ENCODE measurements at places on chromosomes 6 and 20.

DNA sequence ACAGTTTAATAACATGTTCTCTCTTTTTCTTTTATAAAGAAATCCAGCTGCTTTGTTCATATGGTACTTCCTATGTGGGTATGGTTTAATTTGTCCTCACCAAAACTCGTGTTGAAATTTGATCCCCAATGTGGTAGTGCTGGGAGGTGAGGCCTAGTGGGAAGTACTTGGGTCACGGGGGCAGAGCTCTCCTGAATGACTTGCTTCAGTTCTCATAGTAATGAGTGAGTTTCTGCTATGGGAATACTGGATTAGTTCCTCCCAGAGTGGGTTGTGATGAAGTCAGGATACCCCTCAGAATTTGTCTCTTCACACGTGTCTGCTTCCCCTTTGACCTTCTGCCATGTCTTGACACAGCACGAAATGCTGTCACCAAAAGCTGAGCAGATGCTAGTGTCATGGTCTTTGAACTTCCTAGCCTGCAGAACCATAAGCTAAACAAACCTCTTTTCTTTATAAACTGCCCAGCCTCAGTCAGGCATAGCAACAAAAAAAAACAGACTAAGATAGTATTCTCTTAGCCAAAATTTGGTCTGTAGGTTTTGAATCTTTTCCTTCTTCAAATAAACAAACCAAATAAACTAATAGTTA is 87.8 kb upstream of the HS3ST5 start:
- no peak for DNase-seq

DNA sequence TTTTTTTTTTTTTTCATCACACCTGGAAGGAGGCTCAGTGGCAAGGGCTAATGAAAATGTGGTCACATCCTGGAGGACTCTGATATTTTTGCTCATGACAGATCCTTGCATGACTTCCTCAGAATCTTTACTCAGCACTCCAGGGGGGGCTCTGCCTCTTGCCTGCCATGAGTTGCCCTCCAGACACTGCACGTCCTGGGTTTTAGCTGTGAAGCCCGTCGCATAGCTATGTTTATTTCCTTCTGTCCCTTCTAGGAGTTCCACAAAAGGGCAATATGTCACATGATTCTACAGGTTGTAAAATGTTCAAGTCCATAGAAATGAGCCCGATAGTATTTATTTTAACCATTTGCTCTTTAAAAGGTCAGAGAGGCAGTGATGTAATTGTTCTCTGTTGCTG is 18.2 kb downstream of the MAS1 start:
- DNase-seq = no peak

GRCh38 chr6:79466207-79466834 is 70.9 kb downstream of the LCA5 start:
- peak; percentile 28 for DNase-seq

GRCh38 chr6:47672816-47673215 is 25.6 kb upstream of the ADGRF4 start:
- no peak for DNase-seq

DNA sequence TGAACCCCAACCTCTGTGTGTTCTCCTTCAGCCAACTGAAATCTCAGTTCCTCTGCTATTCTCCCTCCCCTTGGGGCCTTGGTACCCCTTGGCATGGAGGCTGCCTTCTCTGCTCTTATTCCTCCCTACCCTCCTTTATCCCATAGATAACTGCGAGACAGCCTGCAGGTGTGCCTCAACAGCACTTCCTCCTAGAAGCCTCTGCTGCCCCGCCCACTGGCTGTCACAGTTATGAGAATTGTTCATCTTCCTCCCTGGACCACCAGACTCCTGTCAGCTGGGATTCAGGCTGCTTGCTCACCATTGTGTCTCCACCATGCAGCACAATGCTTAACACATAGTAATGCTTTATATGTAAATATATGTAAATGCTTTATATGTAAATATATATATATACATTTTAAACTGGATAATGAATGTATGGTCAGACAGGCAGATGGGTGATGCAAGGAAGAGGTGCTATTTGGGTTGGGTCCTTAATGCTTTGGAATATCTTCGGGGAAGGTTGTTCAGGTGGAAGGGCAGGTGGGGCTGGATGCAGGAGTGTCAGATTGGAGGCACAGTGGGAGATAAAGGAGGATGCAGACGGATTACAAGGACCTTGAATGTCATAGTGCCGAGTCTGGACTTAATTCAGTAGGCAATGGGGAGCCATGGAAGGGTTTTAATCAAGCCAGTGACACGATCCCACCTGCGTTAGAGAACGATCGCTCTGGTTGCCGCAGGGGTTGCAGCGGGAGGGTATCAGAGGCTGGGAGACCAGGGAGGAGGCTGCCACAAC is 4.9 kb downstream of the CDH22 start:
- no peak for DNase-seq

DNA sequence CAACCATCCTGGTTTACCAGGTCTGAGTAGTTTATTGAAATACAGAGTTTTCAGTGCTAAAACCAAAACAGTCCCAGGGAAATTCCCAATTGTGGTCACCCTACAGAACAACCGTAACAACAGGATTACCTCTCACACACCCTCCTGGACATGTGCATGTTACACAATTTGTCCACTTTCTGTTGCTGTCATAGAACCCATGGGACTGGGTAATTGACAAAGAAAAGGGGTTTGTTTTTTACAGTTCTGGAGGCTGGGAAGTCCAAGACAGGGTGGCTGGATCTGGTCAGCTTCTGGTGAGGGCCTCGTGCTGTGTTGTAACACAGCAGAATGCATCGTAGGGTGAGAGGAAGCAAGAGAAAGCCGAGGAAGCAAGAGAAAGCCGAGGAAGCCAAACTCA is 9.1 kb upstream of the ADA start:
- DNase-seq = no peak

- DNase-seq = no peak
These were observed 7.2 kb downstream of the TGM2 start for GRCh38 chr20:38157635-38158495.

DNA sequence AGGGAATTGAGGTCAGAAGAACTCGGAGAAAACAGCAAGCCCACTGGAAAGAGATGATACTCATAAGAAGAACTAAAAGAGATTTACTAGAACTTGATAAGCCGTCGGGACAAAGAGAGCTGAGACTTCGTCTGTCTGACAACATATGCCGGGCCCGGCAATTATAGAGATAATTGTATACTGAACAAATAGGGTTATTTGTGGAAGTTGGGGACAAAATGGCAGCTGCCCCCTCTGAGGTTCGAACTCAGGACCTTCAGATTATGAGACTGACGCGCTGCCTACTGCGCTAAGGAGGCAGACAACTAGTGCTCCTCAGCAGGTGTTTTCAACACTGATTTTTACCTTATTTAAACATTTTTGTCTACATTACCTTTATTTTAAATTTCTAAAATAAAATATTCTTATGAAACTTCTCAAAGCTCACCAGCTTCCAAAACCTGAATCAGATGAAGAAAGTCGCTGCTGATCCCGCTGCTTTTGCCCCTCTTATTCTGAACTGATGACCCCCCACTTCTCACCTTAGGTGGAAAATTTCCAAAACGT is 29.3 kb upstream of the TRIM27 start:
- DNase-seq = peak; percentile 38

DNA sequence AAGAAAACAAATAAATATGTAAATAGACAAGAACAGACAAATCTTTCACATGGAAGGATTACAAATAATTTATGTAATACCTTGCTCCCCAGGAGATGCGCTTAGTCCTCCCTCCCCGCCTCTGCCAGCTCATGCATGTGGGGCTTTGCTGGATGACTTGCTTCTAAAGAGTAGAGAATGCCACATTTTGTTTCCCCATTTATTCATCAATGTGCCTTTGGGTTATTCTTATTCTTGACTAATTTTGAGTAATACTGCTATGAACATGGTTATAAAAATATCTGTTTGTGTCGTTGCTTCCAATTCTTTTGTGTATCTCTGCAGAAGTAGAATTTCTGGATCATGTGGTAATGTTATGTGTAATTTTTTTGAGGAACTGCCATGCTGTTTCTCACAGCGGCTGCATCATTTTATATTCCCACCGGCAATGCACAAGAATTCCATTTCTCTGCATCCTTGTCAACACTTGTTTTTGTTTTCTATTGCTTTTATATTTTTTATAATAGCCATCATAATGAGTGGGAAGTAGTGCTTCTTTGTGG is 23.8 kb upstream of the DUSP22 start:
- DNase-seq = no peak

DNA sequence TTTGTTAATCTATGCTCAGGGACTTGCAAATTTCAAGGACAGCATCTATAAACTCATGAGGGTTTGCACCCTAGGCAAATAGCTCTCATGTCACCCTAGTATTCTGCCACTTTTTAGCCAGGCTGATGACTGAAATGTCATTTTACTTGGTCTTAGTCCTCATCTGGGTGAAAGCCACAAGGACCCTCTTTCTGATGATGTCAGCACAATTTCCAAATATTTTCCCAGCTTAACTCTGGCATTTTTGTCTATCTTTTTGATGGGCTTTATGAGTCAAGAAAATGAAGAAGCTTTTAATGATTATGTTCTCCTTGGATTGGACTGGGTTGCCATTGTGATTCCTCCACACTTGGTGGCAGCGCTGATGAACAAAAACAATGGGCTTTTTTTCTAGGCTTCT is 420.1 kb upstream of the BTBD3 start:
- DNase-seq = no peak

DNA sequence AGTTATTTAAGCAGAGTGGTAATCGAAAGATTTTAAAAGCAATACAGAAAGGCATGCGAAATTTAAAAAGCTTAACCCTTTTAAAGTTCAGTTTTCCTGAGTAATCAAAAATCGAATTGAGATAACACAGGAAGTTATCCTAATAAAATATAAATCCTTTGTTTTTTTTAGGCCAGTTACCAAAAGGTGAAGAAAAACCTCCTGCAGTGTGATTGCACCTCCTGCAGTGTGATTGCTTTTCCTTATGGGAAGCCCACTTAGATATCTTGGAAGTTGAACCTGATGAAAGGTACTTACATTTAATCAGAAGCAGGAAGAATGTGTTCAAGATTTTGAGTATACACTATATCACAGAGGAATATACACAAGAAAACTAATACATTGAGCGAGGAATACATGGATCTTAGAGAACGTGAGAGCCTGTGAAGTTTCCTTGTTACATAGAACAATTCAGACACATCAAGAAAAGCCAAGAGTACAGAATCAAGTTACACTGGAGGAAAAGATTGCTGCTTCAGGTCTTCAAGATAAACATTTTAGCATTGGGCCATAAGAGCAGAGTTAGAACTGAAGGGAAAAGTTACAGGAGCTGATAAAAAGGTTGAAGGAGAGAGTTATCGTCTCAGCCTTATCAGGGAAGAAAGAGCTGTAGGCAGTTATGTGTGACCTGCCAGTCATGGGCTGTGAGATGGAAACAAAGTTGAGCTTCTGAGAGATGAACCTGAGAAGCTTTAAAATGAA is 7.7 kb upstream of the TMEM181 start:
- no peak for DNase-seq

- no peak for DNase-seq
These were observed 100.0 kb downstream of the RAMACL start for GRCh38 chr6:166486536-166486880.

DNA sequence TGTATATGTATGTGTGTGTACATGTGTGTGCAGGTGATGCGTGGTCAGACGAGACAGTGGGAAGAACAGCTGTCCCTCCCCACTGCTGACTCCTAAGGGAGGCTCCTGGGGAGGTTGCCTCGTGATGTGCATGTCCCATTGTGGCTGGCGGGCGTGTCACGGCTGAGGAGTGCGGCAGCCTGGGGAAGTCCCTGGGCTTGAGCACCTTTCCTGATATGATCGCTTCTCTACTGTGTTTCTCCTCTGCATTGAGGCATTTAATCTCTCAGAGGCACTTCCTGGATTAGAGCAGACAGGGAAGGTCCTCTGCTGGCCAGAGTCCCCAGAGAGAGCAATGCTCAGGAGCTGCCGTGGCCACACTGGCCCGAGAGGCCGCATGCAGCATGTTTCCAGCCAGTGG is 11.4 kb downstream of the NPBWR2 start:
- no peak for DNase-seq

DNA sequence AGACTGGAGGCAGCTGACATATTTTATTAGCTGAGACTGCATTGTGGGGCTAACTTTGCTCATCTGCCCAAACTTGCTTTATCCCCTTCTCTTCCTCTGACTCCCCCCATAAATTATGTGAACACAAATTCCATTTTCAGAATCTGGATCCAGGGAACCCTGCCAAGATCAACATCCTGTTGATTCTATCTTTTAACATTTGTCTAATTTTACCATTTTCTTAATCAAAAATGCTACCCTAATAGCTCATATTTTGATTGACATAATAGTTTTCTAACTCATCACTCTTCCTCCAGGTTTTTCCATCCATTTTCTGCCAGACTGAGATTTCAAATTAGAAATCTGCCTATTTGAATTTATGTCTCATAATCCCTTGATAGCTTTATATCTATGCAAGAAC is 184.7 kb upstream of the PRSS16 start:
- DNase-seq = no peak

DNA sequence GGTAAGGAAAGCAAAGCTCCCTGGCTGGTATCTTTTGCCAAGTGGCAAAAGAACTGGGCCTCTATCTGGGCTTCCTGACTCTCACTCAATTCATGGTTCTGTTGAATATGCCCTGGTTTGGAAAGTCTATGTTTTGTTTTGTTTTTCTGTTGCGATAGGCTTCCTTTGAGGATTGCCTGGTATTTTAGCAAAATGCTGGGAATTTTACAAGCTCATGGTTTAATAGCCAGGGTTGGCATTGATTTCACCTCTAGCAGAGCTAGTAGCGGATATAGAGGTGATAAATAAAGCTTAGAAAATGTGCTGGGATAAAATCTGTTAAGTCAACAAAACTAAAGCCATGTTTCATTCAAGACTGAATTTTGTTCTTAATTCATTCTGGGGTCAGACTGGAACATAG is 109.9 kb downstream of the RNF144B start:
- DNase-seq = no peak

DNA sequence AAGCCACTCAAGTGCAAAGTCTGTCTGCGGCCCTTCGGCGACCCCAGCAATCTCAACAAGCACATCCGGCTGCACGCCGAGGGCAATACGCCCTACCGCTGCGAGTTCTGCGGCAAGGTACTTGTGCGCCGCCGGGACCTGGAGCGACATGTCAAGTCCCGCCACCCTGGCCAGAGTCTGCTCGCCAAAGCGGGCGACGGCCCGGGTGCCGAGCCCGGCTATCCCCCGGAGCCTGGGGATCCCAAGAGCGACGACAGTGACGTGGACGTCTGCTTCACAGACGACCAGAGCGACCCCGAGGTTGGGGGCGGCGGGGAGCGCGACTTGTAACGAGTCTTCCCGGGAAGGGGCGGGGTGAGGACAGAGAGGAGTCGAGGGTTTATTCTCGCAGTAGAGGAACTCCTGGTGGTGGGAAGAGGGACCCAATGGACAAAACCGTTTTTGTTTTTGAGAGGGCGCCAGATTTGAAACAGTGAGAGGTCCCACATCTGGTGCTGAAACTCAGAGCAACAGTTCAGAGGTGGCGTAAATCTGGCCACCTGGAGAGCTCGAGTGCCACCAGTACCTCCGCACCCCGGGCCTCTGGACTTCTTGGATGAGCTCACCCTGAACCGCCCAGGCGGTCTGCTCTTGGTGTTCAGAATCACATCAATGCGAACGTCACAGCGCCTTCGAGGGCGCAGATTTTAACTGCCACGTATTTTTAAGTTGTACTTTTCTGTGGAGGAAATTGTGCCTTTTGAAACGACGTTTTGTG is 8.0 kb downstream of the PRDM13 start:
- no peak for DNase-seq

- no peak for DNase-seq
These were observed 16.7 kb downstream of the RAET1L start for GRCh38 chr6:150008588-150008987.

GRCh38 chr6:90222724-90223198 is 73.9 kb downstream of the BACH2 start:
- no peak for DNase-seq
